Uterine smooth muscle cell (primary cell): ENCODE measurements at places on chromosomes 1 and 21. TPM values are rescaled to one million over a fixed set of nuclear protein-coding genes. Genes with fewer than 3 reads are reported as not detected.

The C1orf210 gene
- total RNA-seq: 0.11 TPM in 1 of 2 replicates, not detected in the other

The MYCBP gene
- total RNA-seq: 6.4 and 12.4 TPM in 2 replicates

The C1orf226 gene
- total RNA-seq: 0.33 and 0.50 TPM in 2 replicates

The FOXO6 gene
- total RNA-seq: under 0.01 TPM in 1 of 2 replicates, not detected in the other

The WNT3A gene
- total RNA-seq: not detected in 2 replicates

The RPE65 gene
- total RNA-seq: not detected in 2 replicates

The TESK2 gene
- 0.77 and 1.4 TPM in 2 replicates for total RNA-seq
